NCI-H2081 treated with DMSO at 0.1 percent for 48 hours (cell line): ENCODE measurements at places on chromosomes 6 and 20.

- no peak for DNase-seq
Observed at GRCh38 chr6:154395316-154395715, 38.7 kb upstream of the IPCEF1 start.

DNA sequence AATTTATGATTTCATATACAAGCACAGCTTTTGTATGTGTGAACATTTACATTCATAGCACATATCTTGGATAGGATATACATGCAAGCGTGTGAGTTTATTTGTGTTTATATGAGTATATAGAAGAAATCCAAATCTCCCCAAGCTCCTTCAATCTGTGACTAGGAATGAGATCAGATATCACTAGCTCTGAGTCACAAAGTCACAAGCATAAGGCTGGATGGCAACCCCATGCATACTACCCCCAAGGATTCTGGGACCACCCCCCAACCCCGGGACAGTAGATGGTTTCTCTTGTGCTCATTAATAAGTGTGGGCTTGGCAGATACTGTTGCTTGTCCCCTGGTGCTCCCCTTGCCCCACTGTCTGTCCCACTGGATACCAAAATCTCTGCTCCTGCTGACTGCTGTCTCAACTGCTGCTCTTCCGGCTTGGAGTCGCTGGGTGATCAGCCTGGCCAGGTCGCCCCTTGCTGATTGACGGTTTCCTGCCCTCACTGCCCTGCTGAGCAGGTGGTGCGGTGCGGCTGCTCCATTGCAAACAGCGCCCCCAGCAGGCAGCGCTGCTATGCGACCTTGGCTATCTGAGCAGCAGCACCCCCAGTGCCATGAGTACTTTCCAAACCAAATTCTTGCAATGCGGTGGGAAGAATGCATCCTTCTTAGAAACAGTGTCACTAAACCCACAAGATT, 279.4 kb downstream of the CD83 start:
- no peak for DNase-seq

- no peak for DNase-seq
Observed at GRCh38 chr6:100269189-100269588, 195.5 kb downstream of the SIM1 start.

DNA sequence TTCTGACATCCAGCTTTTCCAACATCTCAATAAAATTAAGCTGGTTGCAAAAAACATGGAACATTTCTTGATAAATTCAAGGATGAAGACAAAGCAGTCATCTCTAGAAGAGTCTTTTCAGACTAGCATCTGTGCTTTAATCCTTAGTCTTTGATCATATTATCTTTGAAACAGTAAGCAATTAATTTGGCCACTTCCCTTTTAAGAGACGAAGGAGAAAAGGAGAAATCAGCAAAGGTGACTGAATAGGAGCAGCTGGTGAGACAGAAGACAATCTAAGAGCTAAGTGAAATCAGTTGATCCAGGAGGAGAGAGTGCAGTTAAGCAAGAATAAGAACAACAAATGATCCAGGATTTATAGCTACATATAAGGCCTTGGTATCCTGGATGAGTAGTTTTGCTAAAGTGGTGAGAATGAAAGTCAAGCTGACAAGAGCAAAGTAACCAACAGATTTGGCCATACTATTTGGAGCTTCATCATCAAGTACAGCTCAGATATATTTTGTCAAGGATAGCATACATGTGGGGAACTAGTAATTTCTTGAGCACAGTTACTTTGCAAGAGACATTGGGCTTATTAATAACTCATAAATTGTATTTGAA, 215.5 kb downstream of the ADGB start:
- no peak for DNase-seq

- DNase-seq, result no peak
Observed at GRCh38 chr20:38985060-38985459, 22.9 kb downstream of the DHX35 start.

DNA sequence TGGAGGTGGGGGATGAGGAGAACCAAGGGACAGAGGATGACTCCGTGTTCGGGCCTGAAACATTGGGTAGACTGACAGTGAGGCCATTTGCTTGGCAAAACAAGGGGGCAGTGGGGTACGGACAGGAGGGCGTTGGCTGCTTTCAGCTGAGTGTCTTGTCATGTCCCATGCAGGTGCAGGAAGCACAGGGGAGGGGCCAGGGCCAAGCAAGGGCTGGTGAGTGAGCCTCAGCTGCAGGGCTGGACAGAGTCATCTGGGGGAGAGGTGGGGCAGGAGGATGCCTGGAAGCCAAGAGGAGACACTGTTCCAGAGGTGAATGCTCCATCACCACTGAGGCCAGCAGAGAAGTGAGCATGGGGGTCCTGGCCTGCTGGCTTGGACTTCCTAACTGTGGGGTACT, 78.4 kb downstream of the ERMARD start:
- DNase-seq, result no peak

DNA sequence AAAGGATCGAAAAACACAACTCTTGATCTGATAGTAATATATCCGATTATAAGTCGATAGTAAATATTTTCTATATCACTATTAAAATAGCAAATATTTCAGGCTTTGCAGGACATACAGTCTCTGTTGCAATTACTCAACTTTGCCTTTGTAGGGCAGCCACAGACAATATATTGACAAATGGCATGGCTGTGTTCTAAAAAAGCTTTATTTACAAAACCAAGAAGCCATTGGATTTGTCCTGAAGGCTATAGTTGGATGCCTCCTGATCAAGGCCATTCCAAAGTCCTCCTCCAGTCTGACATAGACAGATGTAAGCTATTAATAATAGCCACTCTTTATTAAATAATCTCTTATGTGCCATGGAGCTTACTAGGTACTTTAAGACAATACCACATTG, 5.9 kb downstream of the OCSTAMP start:
- no peak for DNase-seq
